ENCODE measurements at places on chromosomes 6 and 20. TPM values are rescaled to one million over a fixed set of nuclear protein-coding genes. Genes with fewer than 3 reads are reported as not detected.

DNA sequence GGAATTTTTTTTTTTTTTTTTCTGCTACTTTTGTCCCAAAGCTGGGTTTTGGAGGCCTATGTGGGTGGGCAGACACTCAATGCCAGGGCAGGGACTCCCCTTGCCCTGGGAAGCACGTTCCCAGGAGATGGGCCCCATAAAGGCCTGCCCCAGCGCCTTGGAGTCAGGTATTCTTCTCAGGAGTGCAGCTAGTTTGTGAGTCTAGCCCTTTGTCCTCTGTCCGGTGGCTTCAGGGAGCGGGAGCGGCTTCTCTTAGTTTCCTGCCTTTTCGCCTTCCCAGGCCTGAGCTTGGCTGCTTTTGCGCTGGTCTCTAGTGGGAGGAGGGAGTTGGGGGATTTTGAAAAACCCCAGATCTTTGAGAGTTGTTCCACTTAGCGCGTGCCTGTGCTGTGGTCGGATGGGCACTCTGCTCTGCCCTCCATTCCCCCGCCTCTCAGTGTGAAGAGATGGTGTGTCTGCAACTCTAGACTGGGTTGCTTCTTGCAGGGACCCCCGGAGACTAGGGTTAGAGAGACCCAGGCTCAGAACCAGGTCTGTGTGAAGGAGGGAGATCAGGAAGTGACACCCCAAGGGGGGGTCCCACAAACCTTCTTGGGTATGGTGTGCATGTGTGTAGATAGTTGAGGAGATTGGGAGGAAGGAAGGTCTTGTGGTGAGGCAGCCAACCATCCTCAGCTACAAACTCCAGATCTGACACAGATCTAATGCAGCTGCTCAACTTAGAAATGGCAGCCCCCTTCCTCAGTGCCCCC lies 1.3 kb downstream of the PLCG1 start:
- DNase-seq = peak; percentile 31

GRCh38 chr6:16729183-16729691 lies 32.0 kb downstream of the ATXN1 start:
- DNase-seq = peak; percentile 74

- peak; percentile 14 for DNase-seq
Observed at GRCh38 chr6:32816746-32817204, at the start of gene HLA-DOB. Gene HLA-DOB, minus strand, starts transcription at chr6:32817002. Its CDS starts 51 bp downstream, at chr6:32816951.

DNA sequence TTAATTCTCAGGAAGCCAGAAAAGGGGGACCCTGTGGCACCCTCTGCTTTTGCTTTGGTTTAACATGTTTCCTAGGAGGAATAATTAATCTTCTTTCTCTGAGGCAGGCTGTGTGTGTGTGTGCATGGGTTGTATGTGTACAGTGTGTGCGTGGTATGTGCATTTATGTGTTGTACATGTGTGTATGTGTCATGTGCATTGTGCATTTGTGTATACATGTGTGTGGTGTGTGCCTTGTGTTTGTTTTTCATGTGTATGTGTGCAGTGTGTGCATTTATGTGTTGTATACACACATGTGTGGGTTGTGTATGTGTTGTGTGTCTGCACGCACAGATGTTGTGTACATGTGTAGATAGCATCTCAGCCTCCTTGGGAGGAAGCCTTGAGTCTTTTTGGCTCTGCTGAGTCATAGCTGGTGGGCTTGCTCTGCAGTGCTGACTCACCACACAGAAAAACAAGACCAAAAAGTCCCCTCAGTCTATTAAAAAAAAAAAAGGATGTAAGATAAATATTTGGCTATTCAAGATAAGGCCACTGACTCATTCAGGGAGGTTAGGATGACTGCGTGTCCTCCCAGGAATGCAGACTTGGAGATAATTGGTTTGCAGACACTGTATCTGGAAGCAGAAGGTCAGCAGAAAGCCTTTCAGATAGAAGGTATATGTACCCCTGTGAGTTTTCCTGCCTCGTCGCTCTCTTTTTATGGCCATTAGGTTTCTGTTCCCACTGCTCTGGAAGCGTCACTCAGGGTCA lies 58.6 kb downstream of the SYNJ2 start:
- no peak for DNase-seq

- DNase-seq = no peak
Observed at GRCh38 chr6:166488076-166488685, 98.3 kb downstream of the RAMACL start.

GRCh38 chr20:50305636-50306477 lies 115.2 kb downstream of the CEBPB start:
- peak; percentile 60 for DNase-seq

GRCh38 chr20:16563066-16563806 lies 10.0 kb downstream of the KIF16B start:
- DNase-seq = no peak

DNA sequence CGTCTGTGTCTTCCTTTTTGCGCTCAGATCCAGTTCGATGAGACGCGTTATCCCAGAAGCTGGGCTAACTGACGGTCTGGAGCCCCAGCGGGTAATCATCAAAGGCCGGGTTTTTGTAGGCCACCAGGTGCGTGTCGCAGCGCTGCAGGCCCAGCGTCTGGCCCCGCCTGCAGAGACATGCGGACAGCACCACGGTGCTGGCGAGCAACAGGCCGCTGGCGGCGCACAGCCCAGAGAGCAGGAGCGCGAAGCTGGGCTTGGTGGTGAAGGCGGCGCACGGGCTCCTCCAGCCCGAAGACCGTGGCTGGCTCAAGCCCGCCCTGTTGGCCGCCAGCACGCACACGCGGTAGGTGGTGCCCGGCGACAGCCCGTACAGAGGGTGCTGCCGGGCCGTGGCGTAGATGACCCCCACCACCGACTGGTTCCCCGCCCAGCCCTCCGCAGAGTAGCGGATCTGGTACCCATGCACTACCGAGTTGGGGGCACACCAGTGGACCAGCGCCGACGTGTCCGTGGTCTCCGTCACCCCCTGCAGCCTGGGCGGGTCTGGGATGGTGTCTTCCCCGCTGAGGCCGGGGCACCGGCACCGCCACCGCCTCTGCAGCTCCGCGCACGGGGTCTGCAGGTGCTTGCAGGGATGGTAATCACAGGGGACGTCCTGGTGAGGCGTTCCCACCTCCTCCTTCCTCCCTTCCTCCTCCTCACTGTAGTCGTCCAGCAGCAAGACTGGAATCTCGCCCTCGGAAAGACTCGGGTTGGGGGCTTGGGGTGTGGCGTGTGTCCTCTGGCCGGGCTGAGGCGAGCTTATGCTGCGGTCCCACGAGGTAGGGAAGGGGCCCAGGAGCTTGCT lies 12.7 kb downstream of the LRRN4 start:
- no peak for DNase-seq

GRCh38 chr6:80376411-80376810 lies 269.9 kb downstream of the BCKDHB start:
- DNase-seq = no peak

DNA sequence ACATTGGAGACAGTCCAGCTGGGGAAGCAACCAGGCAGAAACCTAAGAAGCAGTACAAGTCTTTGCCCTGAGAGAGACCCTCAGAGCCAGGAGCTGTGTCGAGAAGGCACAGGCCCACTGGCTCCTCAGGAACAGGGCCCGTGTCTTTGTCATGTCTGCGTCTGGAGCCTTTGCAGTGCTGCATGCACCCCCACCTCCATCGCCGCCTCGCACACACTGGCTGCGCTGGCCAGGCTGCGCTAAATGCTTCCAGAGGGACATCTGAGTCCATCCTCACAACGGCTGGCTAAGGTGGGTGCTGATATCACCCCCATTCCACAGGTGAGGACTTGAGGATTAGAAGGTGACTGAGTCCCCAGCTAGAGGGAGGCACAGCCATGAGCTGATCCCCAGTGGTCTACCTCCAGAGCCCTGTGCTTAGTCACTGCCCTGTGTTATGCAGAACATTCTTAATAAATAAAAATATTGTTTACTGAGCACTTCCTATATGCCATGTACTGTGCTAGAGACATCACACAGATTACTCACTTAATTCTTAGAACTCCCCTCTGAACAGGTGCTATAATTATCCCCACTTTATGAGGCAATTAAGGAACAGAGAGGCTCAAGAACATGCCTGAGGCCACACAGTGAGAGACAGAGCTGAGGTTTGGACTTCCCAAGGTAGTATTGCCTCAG lies 27.6 kb downstream of the GABRR2 start:
- DNase-seq = no peak

- no peak for DNase-seq
Observed at GRCh38 chr6:33744895-33745546, 1.7 kb downstream of the IP6K3 start.

- DNase-seq = peak; percentile 67
Observed at GRCh38 chr20:25310268-25310920, 62.5 kb downstream of the PYGB start.

- DNase-seq = peak; percentile 57
Observed at GRCh38 chr20:16517946-16518783, 55.1 kb downstream of the KIF16B start.

GRCh38 chr6:144955859-144956258 lies 670.7 kb downstream of the UTRN start:
- DNase-seq = peak; percentile 8

Gene CLDN20
- total RNA-seq = not detected

Gene ERVFRD-1
- total RNA-seq = not detected

Gene FAM209B
- not detected for total RNA-seq

Data from cardiac muscle cell (in vitro differentiated cells and primary cell).